Adrenal gland (tissue), 19 donors: ENCODE measurements at places on chromosomes 7 and 10.
A peak's percentile ranks its signal among the peaks of the same experiment; 100 is the strongest.

DNA sequence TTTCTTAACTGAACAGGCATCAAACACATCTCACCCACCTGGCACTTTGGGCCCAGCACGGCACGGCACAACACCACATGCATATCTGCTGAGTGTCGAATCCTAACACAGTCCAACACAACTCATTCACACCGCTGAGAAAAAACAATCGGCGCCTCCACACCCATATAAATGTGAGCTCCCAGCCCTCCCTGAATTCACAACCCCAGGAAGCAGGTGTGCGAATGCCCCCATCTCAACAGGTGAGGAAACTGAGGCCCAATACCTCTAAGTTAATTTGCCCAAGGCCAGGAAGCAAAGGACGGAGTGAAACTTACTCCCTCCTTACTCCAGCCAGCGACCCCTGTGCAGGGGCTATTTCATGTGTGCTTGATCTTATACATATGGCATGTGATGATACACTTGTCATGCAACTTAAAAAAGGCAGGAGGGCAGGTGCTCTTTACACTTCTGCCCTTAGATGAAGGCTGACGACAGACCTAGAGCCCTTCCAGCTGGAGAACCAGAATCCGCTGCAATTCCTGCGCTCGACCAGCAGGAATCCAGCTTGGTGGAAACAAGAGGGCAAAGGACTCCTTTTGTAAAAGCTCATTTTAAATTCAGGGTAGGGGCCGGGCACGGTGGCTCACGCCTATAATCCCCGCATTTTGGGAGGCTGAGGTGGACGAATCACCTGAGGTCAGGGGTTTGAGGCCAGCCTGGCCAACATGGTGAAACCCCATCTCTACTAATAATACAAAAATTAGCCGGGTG is 116.0 kb downstream of the LARP4B start:
- no peak for DNase-seq

DNA sequence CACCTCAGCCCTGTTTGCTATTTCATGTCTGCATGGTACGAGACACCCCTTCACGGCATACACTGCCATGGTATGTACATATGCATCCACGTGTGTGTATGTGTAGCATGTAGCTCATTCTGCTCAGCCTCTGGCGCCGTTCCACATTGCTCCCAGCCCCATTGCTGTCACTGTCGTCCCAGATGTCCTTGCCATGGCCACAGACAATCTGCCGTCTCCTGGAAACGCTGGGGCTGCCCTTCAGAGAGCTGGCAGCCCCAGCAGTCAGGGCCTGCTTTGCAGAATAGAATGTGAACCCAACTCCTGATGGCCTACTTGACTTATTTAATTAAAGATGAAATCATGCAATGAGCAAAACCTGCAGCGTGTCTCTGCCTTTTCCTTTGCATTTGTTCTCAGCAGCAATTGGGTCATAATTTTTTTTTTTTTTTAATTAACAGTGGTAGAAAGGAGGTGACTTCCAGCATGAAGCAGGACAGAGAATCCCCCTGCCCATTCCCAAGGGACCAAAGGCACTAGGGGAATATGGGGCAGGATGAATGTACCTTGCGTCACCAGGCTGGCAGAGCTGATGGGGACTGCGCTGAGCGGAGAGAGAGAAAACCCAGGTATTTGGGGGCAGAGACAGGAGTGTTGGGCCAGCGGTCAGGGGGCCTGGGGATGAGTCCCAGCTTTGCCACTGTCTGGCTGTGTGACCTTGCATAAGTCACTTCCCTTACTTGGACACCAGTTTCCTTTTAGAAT is 49.2 kb downstream of the CHST3 start:
- DNase-seq: peak; percentile 84

DNA sequence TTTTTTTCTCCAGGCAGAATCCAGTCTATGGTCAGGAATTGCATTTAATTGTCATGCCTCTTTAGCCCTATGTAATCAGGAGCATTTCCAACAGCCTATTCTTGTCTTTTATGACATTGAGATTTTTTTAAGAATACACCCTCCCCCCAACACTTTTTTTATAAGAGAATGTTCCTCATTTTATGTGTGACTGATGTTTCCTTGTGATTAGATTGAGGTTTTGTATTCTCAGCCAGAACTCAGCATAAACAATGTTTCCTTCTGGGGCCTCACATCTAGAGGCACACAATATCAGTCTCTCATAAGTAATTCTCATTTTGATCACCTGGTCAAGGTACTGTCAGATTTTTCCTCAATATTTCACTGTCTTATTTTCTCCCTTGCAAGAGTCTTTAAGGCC is 193.4 kb upstream of the PDE1C start:
- no peak for DNase-seq

GRCh38 chr7:130988443-130988842 is 254.4 kb upstream of the KLF14 start:
- DNase-seq: no peak

- DNase-seq: no peak
These were observed 75.7 kb downstream of the DNAJC1 start for GRCh38 chr10:21927631-21928353.

- no peak for DNase-seq
These were observed 30.6 kb upstream of the DLD start for GRCh38 chr7:107860279-107860961.

- no peak for DNase-seq
These were observed 22.8 kb upstream of the ITGB8 start for GRCh38 chr7:20307901-20308300.

GRCh38 chr10:101136007-101136707 is 5.1 kb downstream of the TLX1 start:
- DNase-seq: no peak

DNA sequence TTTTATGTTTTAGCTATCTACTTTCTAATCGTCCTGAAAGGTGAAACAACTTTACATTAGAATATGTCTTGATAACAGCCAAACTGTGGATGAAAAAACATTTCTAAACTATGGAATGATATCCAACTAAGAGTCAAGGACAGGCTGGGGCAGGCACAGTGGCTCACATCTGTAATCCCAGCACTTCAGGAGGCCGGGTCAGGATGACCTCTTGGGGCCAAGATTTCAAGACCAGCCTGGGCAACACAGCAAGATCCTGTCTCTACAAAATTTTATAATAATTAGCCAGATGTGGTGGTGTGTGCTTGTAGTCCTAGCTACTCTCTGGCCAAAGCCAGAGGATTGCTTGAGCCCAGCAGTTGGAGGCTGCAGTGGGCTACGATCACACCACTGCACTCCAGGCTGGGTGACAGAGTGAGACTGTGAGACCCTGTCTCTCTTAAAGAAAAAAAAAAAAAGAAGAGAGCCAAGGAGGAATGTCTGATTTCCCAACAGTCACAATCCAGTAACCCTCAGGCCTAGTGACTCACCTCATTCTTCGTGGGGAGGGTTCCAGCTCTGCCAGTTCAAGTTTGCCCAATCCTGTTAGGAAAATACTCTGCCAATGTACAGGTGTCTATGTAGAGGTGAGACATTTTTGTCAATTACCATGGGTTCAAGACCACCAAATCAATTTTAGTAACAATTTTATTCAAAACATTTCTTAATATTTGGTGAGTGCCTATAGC is 14.6 kb upstream of the FZD1 start:
- DNase-seq: no peak

GRCh38 chr7:26478550-26478949 is 186.9 kb downstream of the SNX10 start:
- DNase-seq: no peak

GRCh38 chr7:52249741-52250140 is 785.7 kb upstream of the POM121L12 start:
- DNase-seq: no peak

DNA sequence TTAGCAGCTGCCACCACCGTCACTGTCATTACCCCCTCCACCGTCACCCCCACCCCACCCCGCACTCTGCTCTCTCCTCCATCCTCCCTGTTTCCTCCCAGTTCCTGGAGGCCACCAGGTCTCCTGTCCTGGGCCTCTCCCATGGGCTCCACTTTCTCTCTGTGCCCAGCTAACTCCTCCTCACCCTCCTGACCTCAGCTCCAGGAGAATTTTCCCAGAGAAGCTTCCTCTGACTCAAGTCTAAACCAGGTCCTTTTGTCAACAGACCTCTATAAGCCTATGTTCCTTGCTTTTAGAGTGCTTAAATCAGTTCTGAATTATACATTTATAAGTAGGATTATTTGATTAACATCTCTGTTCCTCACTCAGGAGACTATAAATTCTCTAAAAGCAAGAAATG is 150.0 kb downstream of the ARHGAP12 start:
- no peak for DNase-seq

GRCh38 chr10:88958721-88959120 is 6.1 kb upstream of the ACTA2 start:
- no peak for DNase-seq

- DNase-seq: no peak
These were observed 134.9 kb upstream of the ZNF92 start for GRCh38 chr7:65238785-65239184.

DNA sequence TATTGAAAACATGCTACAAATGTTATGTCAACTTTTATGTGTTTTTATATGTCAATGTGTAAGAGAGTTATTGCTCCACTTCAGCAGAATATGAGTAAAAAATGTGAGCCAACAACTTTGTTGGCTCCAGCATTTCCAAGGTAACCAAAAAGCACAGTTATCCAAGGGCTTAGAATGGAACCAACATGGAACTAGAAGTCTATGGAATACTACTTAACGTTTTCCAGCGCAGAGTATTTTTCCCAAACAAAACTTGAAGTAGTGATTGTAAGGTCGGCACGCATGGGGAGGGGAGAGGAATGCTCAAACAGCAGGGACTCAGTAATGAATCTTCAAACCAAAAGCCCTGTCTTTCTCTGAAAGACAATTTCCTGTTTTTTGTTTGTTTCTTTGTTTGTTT is 45.0 kb upstream of the TSPAN13 start:
- DNase-seq: no peak

- no peak for DNase-seq
These were observed 56.4 kb upstream of the NPS start for GRCh38 chr10:127492607-127493250.

- no peak for DNase-seq
These were observed 179.2 kb upstream of the CDCA7L start for GRCh38 chr7:22124941-22125340.

DNA sequence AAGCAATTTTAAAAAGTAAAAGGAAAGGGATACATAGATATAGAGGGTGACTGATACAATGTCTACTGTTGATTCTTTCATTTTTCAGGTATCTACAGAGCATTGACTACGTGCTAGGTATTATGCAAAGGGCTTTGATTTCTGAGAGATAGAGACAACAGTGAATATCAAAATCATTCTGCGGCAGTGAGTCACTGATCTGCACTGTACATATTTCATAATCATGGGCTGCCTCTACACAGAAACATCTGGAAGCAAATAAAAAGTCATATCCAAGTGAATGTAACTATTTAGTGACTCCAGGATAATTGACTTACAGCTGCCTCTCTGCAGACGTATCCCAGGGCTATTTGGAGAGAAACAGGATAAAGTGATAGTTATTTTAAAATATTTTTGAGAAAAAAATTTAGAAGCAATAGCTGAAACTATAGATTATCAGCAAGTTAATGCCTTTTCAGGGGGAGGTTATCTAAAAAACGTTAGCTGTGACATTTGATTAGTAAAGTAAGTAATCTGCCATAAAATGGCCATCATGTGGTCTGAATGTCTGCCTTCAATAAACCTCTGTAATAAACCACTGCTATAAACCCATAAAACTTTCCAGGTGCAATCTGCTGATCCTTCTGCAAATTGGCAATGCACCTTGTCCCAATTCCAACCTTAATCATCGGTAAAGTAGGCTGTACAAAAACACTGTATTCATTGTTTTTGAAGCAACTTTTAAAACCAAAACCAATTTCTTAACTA is 43.7 kb downstream of the CPXM2 start:
- no peak for DNase-seq

- DNase-seq: no peak
These were observed 32.6 kb upstream of the TECTB start for GRCh38 chr10:112250555-112250954.

GRCh38 chr7:130777426-130777825 is 43.4 kb upstream of the KLF14 start:
- no peak for DNase-seq

DNA sequence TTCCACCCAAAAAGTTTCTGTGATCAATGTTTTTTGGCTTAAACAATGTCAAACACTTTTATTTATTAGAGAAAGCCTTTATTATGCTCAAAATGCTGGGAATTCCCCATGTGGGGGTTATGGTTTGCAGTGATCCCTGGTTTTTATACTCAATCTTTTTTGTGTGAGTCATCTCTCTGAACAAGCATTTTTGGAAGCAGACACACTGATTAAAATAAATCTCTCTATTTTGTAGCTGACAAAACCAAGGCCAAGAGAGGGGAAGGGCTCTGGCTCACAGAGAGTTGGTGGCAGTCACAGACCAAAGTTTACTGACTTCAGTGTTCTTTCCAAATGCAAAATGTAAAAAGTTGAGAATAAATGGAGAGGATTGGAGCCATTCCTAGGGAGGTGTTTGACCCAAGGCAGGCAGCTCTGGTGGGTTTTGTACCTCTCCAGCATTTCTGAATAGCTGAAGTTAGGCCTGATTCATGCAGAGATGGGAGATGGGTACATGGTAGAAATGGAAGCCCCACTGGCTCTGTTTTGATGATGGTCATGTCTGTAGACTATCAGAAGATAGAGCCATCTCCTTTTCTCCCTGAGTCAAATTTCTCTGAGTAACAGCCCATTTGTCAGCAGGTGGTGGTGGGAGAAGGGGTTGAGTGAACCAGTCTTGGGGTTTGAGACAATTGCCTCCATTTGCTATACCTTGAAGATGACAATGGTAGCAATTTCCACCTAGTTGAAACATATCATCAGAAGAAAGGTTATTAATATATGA is 45.4 kb upstream of the NAMPT start:
- DNase-seq: peak; percentile 75

DNA sequence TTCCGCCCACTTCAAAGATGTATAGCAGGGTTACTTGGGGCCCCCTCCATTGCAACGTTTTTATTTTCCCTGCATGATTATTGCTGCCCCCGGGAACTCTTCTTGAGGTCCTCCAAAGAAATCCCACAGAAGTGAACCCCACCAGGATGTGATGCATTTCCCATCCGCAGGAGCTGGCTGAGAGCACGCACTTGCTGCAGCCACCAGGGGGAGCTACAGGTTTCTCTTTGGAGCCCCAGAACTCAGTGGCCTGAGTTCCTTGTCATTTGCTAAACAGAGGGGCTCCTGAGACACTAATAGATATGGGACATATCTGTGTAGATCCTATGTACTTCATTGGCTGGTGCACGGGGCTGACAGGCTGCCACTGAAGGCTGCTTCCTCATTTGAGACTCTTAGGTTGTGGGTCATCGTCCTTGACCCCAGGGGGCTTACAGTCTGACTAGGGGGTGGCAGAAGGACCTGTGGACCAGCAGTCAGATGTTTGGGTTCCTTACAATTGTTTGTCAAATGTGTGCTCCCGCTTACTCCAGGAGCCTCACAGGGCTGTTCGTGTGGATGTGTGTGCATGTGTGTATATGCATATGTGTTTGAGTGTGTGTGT is 52.3 kb upstream of the ENO4 start:
- DNase-seq: peak; percentile 89

- DNase-seq: no peak
These were observed 8.6 kb downstream of the CALN1 start for GRCh38 chr7:72403458-72404076.

GRCh38 chr10:96511044-96511945 is 2.4 kb downstream of the TLL2 start:
- DNase-seq: peak; percentile 64
